ENCODE measurements at places on chromosomes 5 and 9.

GRCh38 chr9:89154651-89155336, 23.8 kb downstream of the SHC3 start:
- no peak for DNase-seq

- DNase-seq = no peak
Observed at GRCh38 chr9:128742401-128742800, 18.5 kb upstream of the ZDHHC12 start.

DNA sequence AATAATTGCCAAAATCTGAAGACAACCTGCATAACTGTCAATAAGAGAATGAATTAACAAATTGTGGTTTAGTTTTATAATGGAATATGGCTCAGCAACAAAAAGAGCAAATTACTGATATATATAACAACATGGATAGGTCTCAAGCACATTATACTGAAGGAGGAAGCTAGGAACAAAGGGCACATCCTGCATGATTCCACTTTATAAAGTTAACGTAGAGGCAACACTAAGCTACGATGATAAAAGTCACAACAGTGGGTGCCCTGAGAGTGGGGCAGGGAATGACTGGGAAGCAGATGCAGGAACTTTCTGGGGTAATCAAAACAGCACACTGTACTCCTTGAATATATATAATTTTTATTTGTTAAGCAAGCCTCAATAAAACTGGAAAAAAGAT, 165.2 kb downstream of the RMI1 start:
- no peak for DNase-seq

DNA sequence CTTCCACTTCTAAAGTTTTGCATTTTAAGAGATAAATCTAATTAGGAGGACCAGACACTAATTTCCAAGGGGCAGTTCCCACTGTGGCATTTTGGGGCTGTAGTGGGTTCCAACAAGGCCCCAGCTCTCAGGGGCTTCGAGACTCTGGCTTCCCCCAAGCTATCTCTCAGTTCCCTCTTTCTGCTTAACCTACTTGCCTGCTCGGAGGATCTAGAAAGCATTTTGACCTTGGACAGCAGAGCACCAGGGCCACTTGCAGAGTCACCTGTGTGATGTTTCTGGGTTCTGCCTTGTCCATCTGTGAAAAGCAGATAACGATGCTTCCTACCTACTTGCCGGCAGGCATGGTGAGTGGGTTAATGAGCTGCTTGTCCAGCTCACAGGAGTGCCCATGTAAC, 175.4 kb downstream of the MED10 start:
- no peak for DNase-seq

- DNase-seq = no peak
Observed at GRCh38 chr5:132907161-132907560, 33.7 kb downstream of the LEAP2 start.

GRCh38 chr5:61790007-61790406, 457.9 kb downstream of the ZSWIM6 start:
- no peak for DNase-seq

GRCh38 chr9:8070779-8071444, 271.3 kb upstream of the DMAC1 start:
- DNase-seq = no peak

GRCh38 chr5:143403334-143403592, 223 bp downstream of the NR3C1 start:
- DNase-seq = no peak

DNA sequence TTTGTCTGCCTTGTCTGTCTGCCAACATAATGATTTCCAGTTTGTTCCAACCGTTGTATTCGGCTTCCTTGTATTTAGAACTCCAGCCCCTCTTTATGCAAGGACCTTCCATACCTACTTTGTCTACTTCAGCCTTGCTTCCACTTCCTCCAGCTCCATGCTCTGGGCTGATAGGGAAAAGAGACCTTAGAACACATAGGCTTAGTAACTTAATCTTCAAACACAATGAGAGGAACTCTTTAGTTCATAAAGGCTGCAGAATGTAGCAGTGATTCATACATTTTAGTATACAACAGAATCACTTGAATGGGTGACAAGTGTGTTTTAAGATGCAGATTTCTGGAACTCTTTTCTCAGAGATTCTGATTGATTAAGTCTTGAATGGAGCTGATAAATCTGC, 102.8 kb upstream of the IFNE start:
- no peak for DNase-seq

Data from stimulated activated CD4-positive, alpha-beta T cell treated with anti-CD3 and anti-CD28 coated beads, Interleukin-15, amount 100 ng/mL, for 48 hours (primary cell).